Gastrocnemius medialis (tissue), 4 donors: ENCODE measurements at places on chromosomes 7 and 10.
A peak's percentile ranks its signal among the peaks of the same experiment; 100 is the strongest.

- no peak for DNase-seq
- H3K4me1 ChIP-seq = peaks cover 54% of the 10 kb centered on the region
- H3K27ac ChIP-seq = peak overlapping the region; percentile 98
- H3K27me3 ChIP-seq = no peaks in the 10 kb centered on the region
- H3K4me3 ChIP-seq = no peak overlapping the region
- no peaks in the 10 kb centered on the region for H3K36me3 ChIP-seq
Measured at GRCh38 chr10:102770108-102770482, 26.3 kb downstream of the WBP1L start.

- H3K27ac ChIP-seq = no peak overlapping the region
- no peak overlapping the region for H3K4me3 ChIP-seq
- H3K36me3 ChIP-seq = no peaks in the 10 kb centered on the region
- H3K4me1 ChIP-seq = peaks cover 11% of the 10 kb centered on the region
- no peak for DNase-seq
- H3K27me3 ChIP-seq = peaks cover 13% of the 10 kb centered on the region
Measured at GRCh38 chr7:150901160-150902035, 49.1 kb downstream of the AOC1 start.

DNA sequence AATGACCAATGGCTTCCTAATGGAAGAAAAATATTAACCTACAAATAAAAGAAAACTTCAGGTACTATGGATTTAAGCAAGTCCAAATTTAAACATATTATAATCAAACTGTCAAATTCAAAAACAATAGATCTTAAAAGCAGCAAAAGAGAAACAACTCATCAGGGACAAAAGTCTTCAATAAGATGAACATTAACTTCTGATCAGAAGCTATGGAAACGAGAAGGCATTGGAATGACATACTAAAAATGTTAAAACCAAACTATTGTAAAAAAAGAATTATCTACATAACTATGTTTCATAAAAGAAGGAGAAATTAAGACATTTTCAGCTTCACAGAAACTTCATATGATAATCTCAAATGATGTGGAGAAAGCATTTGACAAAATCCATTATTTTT is 334.7 kb downstream of the ANKRD7 start:
- H3K36me3 ChIP-seq = no peaks in the 10 kb centered on the region
- no peaks in the 10 kb centered on the region for H3K27me3 ChIP-seq
- H3K4me1 ChIP-seq = no peaks in the 10 kb centered on the region
- H3K4me3 ChIP-seq = no peak overlapping the region

GRCh38 chr10:44295644-44296241 is 89.2 kb downstream of the CXCL12 start:
- H3K36me3 ChIP-seq = no peaks in the 10 kb centered on the region
- no peak overlapping the region for H3K4me3 ChIP-seq
- no peak overlapping the region for H3K27ac ChIP-seq
- H3K4me1 ChIP-seq = no peaks in the 10 kb centered on the region
- no peak for DNase-seq
- no peaks in the 10 kb centered on the region for H3K27me3 ChIP-seq

- peak overlapping the region; percentile 49 for H3K4me3 ChIP-seq
- no peak for DNase-seq
- peaks cover 13% of the 10 kb centered on the region for H3K4me1 ChIP-seq
- peak overlapping the region; percentile 74 for H3K27ac ChIP-seq
Measured at GRCh38 chr7:2845034-2845592, 1.0 kb upstream of the GNA12 start.

DNA sequence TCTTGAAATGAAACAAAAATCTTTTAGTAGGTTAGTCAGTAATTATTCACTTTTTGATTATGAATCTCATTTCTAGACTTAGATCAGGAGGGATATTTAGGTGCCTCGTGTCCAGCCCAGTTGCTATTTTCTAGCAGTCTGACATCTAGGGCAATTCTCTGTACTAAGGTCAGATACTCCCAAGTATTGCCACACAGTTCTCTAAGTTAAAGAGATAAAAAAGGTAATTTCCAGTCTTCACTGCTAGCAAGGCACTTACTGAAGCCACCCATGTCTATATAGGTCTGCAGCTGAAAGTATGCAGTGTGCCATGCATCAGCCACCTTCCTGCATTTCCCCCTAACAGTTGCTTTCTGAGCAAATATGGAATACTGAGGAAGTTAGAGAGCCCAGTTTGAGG is 83.4 kb downstream of the PON1 start:
- no peak overlapping the region for H3K4me3 ChIP-seq
- no peaks in the 10 kb centered on the region for H3K4me1 ChIP-seq
- no peaks in the 10 kb centered on the region for H3K36me3 ChIP-seq
- no peaks in the 10 kb centered on the region for H3K27me3 ChIP-seq
- DNase-seq = no peak

GRCh38 chr10:123721441-123722049 is 55.4 kb downstream of the GPR26 start:
- no peak overlapping the region for H3K4me3 ChIP-seq
- no peaks in the 10 kb centered on the region for H3K4me1 ChIP-seq
- no peaks in the 10 kb centered on the region for H3K27me3 ChIP-seq

DNA sequence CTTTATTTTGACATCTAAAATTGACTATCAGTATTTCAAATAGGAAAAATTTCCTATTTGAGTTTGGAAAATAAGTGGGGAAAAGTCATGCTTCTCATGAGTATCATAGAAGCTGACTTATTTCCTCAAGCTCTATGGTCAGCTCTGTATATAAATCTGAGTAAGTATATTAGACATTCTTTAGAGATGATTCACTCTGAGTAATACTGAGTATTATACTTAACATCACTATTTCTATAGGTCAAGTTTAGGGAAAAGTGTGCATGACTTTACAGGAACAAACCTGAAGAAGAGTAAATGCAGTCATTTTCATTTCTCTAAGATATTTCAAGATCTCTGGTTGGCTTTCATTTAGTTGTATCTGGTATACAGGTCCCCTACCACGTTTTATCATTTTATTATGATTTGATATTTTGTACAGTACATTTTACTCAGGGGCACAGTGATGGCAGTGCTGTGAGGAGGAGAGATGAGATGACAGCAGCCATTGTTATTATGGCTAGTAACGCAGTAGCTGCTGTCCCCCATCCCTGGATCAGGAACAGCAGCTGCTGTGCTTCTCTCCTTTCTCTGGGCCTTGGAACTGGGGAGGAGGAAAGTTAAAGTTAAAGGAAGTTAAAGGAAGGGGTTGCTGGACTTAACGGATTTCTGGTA is 15.2 kb downstream of the SND1 start:
- H3K36me3 ChIP-seq = no peaks in the 10 kb centered on the region
- no peaks in the 10 kb centered on the region for H3K27me3 ChIP-seq
- H3K4me1 ChIP-seq = no peaks in the 10 kb centered on the region
- H3K27ac ChIP-seq = no peak overlapping the region
- H3K4me3 ChIP-seq = no peak overlapping the region
- DNase-seq = no peak

DNA sequence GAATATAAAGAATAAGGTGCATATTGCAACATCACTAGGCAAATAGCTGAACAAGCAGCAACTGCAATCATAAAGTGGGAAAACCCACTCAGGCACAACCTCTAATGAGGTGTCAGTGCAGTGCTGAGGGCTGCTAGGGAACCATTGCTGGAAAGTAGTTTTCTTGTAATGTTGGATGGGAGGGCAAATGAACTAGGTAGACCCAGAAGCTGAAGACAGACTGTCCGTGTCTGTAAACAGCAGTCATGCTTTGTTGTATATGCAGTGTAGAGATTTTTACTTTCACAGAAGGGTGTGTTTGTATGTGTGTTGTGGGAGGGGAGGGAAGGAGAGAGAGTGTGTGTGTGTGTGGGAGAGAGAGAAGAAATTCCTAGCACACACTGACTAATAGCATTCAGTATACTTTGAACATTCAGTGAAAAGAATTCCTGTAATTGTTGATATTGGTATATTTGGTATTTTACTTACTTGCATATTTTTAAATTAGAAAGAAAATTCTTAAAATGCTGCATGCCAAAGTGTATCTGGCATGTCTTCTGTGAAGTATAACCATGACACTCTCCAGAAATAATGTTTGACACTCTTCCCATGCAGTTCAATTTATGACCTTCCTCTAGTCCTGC is 28.8 kb downstream of the ITGB8 start:
- no peaks in the 10 kb centered on the region for H3K36me3 ChIP-seq
- no peaks in the 10 kb centered on the region for H3K27me3 ChIP-seq
- no peak overlapping the region for H3K4me3 ChIP-seq
- no peaks in the 10 kb centered on the region for H3K4me1 ChIP-seq
- no peak overlapping the region for H3K27ac ChIP-seq
